Stimulated activated CD8-positive, alpha-beta memory T cell treated with anti-CD3 and anti-CD28 coated beads, Interleukin-15, amount 100 ng/mL, for 48 hours (primary cell): ENCODE measurements at places on chromosomes 2 and 18.

DNA sequence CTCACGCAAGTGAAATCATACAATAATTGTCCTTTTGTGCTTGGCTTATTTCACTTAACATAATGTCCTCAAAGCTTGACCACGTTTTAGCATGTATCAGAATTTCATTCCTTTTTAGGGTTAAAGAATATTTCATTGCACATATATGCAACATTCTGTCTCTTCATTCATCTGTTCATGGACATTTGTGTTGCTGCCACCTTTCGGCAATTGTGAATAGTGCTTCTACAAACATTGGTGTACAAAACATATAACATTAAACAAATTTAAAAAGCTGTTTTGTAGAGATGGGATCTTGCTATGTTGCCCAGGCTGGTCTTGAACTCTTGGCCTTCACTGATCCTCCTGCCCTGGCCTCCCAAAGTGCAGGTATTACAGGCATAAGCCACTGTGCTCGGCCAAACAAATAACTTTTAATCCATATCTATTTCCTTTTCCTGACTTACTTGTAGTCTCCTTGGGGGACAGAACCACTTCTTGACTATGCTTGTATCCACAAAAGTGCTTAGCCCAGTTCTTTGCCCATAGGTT is 209.3 kb downstream of the SLC4A3 start:
- no peak for DNase-seq

- peak; percentile 20 for DNase-seq
Observed at GRCh38 chr2:205706769-205707381, 24.6 kb downstream of the NRP2 start.

DNA sequence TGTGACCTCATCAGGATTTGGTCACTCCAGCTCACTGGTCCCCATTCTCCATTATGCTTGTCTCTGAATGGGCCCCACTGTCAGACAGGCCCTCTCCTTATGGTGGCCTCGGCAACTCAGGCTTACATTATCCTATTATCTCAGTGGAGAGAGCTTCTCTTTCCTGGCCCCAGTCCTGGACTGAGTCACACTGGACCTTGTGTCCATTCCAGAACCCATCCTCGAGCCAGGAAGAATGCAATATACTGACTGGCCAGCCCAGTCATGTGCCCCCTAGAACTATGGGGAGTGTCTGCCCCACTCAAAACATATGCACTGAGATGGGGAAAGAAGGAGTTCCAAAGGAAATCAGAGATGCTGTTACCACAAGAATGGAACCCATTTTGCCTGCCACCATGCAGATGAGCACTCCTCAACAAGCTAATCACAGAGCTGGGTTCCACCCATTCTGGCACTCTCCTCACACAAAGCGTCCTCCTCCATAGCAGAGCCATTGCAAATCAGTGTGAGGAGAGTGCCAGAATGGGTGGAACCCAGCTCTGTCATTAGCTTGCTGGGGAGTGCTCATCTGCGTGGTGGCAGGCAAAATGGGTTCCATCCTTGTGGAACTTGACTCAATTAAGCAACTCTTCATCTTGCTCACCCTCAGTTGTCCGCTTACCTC is 71.9 kb downstream of the CHRNA1 start:
- no peak for DNase-seq

- no peak for DNase-seq
Observed at GRCh38 chr2:222318712-222319585, 20.2 kb upstream of the PAX3 start.

GRCh38 chr18:79380816-79381806 is 14.6 kb upstream of the NFATC1 start:
- DNase-seq, result peak; percentile 52
